HepG2 (cell line): ENCODE measurements at places on chromosomes 1 and 21. TPM values are rescaled to one million over a fixed set of nuclear protein-coding genes. Genes with fewer than 3 reads are reported as not detected.
A peak's percentile ranks its signal among the peaks of the same experiment; 100 is the strongest.

OR10X1 gene
- total RNA-seq, result not detected in 2 replicates

LRRN2 gene
- not detected in 2 replicates for total RNA-seq

PGLYRP4 gene
- not detected in 2 replicates for total RNA-seq

FAM229A gene
- total RNA-seq, result 0.31 and 3.2 TPM in 2 replicates

KCNQ4 gene
- 0.02 TPM in 1 of 2 replicates, not detected in the other for total RNA-seq

OR2L2 gene
- not detected in 2 replicates for total RNA-seq

HPCAL4 gene
- total RNA-seq, result not detected in 2 replicates

CCDC185 gene
- not detected in 2 replicates for total RNA-seq

ELF3 gene
- total RNA-seq, result 7.9 and 11.5 TPM in 2 replicates

NTNG1 gene
- total RNA-seq, result not detected in 2 replicates

MINDY1 gene
- total RNA-seq, result 9.2 and 11.1 TPM in 2 replicates

DNA sequence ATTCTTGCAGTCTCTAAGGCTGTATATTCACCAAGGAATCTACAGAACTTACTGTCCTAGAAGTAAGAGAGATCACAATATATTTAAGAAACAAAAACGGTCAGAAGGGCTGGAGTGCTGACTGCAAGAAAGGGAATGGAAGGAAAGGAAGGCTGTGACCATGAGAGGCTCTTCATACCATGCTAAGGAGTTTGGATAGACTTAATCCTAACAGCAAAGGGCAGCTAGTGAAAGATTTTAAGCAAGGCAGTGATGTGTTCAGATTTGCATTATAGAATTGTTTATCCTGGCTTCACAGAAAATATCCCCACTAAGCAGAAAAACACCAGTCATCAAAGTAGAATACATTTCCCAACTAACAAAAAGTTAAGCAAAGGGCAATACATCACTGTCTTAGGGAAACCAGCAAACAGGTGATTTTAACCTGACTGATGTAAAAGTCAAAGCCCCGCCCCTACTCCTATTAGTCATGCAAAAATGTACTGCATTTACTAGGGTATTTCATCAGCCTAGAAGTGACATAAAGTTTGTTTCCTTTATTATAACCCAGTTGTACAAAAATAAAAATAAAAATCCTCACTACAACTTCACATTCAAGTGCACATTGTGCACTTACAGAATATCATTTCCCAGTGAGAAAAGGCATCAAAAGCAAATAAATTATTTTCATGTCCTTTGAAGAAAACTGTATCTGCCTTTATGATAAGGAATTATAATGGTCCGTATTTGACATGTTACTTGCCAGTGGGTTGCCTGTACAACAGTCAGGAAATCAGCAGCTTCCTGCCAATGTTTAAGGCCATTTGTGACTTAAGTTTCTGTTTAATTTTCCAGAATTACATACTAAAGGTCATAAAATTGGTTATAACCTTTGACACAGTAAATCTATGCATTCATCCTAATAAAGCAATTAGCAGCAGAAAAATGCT is 17.2 kb downstream of the JAK1 start:
- DNase-seq, result no peak

- no peak for DNase-seq
Measured at GRCh38 chr1:39652554-39652953, 13.1 kb upstream of the HEYL start.

- DNase-seq, result no peak
Measured at GRCh38 chr1:11817192-11817591, 11.2 kb downstream of the CLCN6 start.

- no peak for DNase-seq
Measured at GRCh38 chr1:93625582-93626327, 55.9 kb downstream of the BCAR3 start.

DNA sequence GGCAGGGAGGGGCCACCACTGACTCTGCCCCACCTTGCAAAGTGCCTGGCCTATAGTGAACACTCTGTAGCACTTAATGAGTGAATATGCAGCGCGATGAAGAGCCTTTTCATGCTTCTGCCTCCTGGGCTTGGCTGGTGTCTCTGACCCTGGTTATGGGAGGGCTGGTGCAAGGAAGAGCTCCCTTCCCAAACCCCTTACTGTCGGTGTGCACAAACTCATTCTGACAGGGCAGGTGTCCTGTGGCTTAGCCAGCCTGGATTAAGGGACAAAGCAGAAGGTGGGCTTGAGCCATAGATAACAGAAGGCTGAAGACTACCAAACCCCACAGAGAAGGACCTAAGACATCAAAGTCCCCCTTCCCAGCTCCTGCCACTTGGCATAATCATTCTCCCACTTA is 2.0 kb upstream of the NCMAP start:
- DNase-seq, result no peak

DNA sequence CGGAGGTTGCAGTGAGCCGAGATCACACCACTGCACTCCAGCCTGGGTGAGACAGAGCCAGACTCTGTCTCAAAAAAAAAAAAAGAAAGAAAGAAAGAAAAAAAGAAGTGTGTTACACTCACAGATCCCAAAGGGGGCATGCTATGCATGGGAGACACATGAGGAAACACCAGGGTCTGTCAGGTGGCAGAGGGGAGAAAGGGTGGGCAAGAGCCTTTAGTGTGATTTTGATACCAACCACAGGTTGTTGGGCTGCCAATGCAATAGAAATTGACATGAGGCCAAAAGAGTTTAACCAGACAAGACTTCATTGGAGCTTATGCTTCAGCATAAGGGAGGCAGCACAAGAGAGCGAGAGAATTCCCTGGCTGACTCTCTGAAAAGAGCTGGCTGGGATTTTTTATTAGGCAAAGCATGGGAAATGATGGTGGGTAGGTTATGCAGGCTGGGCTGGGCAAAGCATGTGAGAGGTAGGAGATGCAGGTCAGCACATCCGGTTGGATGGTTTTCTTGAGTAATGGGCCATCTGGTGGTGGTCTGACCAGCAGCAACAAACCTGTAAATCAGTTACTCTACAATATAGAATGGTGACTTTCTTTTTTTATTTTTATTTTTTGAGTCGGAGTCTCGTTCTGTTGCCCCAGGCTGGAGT is 11.7 kb upstream of the EXTL1 start:
- DNase-seq, result peak; percentile 52

- no peak for DNase-seq
Measured at GRCh38 chr1:216612291-216612690, 110.9 kb downstream of the ESRRG start.

DNA sequence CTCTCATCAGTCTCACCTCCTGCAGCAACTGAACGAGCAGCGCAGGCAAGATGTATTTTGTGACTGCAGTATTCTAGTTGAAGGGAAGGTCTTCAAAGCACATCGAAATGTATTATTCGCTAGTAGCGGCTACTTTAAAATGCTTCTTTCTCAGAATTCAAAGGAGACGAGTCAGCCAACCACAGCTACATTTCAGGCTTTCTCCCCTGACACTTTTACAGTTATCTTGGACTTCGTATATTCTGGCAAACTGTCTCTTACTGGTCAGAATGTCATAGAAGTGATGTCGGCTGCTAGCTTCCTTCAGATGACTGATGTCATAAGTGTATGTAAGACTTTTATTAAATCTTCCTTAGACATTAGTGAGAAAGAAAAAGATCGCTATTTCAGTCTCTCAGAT is 53.7 kb downstream of the ZBTB8A start:
- DNase-seq, result no peak

DNA sequence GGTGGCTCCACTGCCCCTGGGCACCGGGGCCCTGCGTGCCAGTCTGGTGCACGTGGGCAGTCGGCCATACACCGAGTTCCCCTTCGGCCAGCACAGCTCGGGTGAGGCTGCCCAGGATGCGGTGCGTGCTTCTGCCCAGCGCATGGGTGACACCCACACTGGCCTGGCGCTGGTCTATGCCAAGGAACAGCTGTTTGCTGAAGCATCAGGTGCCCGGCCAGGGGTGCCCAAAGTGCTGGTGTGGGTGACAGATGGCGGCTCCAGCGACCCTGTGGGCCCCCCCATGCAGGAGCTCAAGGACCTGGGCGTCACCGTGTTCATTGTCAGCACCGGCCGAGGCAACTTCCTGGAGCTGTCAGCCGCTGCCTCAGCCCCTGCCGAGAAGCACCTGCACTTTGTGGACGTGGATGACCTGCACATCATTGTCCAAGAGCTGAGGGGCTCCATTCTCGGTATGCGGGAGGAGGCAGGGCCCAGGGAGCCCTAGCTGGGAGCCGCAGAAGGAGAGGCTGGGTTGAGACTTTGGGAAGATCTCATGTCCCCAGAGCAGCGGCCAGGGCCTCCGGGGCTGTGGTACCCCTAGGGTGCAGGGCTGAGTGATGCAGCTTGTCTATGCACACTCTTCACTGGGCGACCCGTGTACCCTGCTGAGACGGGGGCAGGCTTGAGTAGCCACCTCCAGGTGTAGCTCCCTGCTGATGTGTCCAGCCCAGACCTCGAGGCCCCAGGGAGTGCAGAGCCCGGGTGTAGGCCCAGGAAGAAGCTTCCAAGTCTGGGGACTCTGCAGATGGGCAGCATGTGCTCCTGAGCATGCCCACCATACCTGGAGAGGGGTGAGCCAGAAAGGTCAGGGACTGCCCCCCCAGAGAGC is 1.8 kb downstream of the VWA1 start:
- DNase-seq, result no peak

- no peak for DNase-seq
Measured at GRCh38 chr1:9651565-9652378, at the start of gene PIK3CD. Gene PIK3CD (plus strand): TSS chr1:9651731. CDS start chr1:9710456, 58,725 bp downstream.

GRCh38 chr1:19205403-19205802 is 4.7 kb downstream of the UBR4 start:
- DNase-seq, result no peak

DNA sequence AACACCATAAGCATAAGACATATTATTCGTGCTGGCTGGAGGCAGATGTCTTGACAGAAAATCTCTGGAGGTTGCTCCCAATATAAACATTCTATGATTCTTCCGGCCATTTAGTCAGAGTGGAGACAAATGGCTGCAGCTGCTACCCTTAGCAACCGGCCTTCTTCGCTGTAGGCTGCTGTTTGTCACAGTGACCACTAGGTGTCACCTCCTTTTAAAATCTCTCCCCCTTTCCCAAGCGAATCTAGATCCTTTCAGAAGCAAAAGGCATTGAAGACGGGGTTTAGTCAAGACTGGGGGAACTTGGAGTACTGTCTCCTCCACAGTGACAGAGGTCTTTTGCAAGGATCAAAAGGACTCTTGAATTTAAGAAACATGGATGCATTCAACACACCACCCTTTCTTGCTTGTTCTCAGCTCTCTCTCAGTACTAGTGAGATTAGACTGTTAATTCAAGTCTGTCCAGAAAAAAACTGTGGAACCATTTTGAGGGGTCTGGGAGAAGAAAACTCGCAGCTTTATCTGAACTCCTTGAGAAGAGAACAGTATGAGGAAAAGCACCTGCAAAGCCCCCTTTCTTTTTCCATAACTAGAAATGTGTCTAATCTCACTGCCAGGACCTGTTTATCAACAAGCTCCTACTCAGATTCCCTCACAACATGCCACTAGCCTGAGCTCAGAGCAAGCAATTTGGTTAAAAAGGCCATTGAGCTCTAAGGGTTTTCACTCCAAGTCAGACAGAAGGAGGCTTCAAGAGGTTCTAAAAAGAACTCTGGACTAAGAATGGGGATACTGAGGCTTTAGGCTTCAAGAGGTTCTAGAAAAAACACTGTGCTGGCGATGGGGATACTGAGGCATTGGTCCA is 408.3 kb upstream of the PLXNA2 start:
- peak; percentile 23 for DNase-seq

- no peak for DNase-seq
Measured at GRCh38 chr1:2786329-2787162, 14.9 kb downstream of the TTC34 start.

GRCh38 chr1:154906621-154907081 is 29.9 kb downstream of the PMVK start:
- peak; percentile 52 for DNase-seq

GRCh38 chr1:165539908-165540307 is 3.9 kb upstream of the LRRC52 start:
- DNase-seq, result no peak

GRCh38 chr1:165890684-165891083 is 63.3 kb downstream of the UCK2 start:
- DNase-seq, result no peak

- no peak for DNase-seq
Measured at GRCh38 chr1:61140778-61141177, 58.4 kb downstream of the NFIA start.

- DNase-seq, result no peak
Measured at GRCh38 chr1:235946571-235946981, 79.9 kb upstream of the LYST start.

- DNase-seq, result peak; percentile 14
Measured at GRCh38 chr1:117161887-117162286, 40.3 kb upstream of the TRIM45 start.

- peak; percentile 27 for DNase-seq
Measured at GRCh38 chr1:153697191-153698019, 18.9 kb downstream of the NPR1 start.

- DNase-seq, result no peak
Measured at GRCh38 chr1:71307451-71307850, 226.6 kb upstream of the ZRANB2 start.

DNA sequence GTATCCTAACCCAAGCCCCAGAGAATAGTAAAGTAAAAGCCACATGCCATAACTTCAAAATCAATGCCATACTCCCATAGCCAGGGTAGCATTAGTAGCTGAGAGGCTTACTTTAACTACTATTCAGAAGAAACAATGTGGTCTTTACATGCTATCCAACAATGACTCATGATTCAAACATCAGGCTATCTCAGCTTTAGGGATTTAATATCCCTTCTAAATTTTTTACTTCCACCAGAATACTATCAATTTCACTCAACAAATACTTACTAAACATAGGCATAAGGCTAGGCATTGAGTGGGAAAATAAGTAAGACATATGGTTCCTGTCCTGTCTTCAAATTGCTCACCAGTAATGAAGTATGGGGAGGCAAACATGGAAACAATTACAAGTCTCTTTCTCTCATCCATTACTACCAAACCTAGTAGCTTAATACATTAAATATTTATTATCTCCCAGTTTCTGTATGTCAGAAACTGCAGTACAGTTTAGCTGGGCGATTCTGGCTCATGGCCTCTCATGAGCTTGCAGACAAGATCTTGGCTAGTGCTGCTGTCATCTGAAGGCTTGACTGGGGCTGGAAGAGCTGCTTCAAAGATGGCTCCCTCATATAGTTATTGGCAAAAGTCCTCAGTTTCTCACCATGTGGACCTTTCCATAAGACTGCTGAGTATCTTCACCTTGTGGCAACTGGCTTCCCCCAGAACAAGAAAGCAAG is 30.7 kb downstream of the EVI5 start:
- no peak for DNase-seq

DNA sequence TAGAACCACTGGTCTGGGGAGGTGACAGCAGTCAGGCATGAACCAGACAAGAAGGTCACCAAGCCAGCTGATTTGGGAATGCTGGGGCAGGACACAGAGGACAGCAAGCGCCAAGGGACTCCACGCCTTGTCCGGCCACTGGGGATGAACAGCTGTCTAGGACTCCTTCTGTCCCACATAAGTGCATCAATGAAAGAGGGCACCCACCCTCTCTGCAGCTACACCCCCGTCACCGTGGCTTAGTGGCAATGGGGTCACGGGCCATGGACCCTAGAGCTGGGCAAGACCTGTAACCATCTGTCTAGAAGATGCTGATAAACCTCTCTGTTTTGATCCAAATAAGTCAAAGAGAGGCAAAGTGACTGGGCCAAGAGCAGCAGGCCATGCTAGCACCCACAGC is 16.8 kb downstream of the UBE2G2 start:
- DNase-seq, result no peak

GRCh38 chr1:214446772-214447556 is 104.4 kb downstream of the PTPN14 start:
- DNase-seq, result peak; percentile 85
